Activated T-cell treated with anti-CD3 and anti-CD28 coated beads for 48 hours (primary cell): ENCODE measurements at places on chromosomes 5 and 9.

DNA sequence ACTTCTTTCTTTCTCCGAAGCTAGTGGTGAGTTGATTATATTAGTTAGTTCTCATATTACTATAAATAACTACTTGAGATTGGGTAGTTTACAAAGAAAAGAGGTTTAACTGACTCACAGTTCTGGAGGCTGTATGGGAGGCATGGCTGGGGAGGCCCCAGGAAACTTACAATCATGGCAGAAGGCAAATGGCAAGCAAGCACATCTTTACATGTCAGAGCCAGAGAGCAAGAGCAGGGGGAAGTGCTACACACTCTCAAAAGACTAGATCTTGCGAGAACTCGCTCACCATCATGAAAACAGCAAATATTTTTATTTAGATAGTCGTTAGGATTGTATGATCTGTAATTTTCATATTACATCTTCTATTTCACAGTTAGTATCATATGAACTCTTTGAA is 711.2 kb downstream of the PTPRD start:
- no peak for DNase-seq

- DNase-seq = no peak
Measured at GRCh38 chr5:180376511-180376910, 23.4 kb upstream of the GFPT2 start.

- no peak for DNase-seq
Measured at GRCh38 chr9:121172726-121173487, 28.8 kb downstream of the RAB14 start.

GRCh38 chr5:177402271-177403043 is 2.0 kb upstream of the PFN3 start:
- DNase-seq = peak; percentile 63

DNA sequence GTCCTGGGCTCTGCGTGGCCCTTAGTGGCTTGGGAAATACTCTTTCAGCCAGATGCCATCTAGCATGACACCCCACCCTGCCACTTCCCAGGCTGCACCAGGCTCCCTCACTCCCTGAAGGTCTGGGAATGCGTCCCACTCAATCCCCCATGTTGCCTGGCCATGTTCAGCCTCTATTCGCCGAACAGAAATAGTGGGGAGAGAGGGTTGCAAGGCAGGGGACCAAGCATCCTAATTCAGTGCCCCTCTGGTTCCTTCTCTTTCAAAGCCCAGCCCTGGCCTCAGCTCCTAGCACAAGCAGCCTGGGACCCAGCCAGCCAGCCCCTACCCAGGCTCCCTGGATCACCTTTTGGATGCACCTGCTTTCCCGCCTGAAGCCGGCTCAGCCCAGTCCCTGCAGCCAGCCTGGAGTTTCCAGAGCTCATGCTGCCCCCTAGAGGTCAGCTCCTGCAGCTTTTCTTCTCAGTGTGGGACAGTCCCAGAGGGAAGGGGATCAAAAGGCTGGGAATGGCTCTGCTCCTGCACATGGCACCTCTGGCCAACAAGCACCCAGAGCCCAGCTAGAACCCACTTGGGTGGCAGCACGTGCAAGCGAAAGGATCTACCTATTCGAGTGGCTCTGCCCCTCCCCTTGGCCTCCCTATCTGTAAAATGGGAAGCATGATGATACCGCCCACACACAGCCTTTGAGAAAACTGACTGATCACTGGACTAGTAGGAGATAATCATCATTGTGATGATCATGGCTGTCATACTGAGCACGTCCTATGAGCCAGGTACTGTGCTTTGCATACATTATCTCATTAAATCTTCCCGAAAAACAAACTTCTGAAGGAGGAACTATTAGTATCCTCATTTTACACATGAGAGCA is 48.7 kb upstream of the C5orf58 start:
- DNase-seq = peak; percentile 45

- no peak for DNase-seq
Measured at GRCh38 chr5:100634937-100635534, 99.9 kb downstream of the FAM174A start.

GRCh38 chr5:150052956-150053712 is 33.2 kb downstream of the CSF1R start:
- DNase-seq = no peak

DNA sequence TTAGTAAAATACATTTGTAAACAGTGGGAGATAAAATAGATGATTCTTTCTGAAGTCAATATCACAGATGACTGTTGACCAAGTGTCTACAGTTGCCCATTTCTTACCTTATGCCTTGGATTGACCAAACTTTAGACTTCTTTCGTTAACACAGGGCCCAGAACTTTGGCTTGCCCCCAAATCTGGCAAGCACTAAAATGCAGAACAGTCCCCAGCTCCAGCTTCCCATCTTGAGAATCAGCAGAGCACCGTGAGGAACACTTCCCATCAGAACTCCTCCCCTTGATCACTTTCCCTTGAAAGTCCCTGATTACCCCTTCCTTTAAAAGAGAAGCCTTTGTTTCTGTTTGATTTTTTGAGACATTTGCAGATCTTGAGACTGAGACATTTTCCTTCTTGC is 1039.9 kb downstream of the TLE1 start:
- DNase-seq = no peak

DNA sequence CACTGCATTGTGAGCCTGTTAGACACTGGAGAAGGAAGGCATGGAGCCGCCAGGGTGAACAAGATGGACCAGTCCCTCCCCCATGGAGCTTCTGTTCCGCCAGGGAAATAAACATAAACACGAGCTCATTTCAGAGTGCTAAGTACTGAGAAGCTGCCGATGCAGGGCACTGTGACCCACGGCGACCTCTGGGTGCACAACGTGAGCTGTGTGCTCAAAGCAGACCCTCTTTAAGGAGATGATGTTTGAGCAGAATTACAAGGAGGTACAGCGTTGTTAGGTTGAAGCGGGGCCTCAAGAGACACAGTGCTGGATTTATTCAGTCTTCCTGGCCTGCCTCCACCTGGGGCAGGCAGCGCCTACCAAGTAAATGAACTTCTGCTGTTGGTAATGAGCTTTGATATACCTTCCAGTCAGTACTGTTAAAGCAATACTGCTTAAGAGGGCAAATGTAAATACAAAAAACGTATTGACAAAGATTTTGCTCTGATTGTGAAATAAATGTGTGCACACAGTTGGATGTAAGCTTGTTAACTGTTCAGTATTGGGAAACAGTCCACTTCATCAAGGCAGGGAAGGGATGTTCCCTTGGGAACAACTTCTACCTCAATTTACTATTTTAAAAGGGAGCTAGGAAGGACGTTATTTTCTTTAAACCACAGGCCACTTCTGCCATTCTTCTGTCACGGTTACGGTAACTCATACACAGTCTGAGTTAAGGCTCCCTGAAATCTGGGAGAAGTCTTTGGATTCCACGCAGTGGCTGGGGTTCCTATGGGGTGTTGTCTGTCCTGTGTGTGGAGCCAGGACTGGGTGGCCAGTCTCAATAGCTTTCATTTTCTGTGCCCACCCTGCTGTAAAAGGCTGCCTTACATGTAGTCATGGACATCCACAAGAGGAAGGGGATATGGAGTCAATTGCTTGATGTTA is 48.9 kb upstream of the DMRT1 start:
- DNase-seq = no peak

DNA sequence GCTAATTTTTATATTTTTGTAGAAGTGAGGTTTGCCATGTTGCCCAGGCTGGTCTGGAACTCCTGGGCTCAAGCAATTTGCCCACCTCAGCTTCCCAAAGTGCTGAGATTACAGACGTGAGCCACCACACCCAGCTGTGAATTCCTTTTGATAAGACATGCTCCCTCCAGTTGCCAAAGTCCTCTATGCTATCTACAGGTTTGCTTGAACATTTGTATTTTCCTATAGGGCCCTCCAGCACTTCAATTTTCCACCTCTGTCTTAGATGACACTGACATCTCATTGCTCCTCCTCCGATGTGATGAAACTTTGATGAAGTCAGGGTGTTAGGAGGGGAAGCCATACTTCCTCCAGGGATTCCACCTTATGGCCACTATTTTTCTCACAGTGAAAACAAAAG is 25.2 kb upstream of the CTSV start:
- DNase-seq = no peak

GRCh38 chr5:121006217-121006616 is 542.1 kb downstream of the PRR16 start:
- no peak for DNase-seq

DNA sequence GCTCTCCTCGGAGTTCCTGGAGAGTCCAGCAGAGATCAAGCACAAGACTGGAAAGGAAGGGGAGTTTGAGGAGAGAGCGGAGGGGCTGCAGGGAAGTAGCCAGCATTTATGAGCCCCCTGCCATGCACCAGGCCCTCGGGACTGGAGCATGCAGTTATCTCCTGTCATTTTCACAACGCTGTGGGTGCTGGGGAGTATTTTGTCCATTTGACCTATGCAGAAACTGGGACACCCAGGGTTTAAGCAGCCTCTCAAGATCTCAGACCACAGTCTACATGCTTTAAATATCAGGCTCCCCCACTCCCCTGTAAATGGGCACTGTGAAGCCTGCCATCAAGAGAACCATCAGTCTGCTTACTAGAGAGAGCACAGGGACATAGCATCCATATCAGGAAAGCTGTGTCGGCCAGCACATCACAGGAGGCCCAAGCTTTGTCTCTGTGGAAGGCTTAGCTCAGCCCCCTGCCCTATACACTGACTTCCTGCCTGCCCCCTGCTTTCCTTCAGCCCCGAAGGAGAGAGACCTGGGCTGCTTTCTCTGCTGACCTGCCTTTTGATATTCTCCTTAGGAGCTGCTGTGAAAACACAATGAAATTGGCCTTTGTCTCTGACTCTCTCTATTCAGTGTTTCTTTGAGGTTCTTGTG is 7.3 kb downstream of the FOXI1 start:
- no peak for DNase-seq

DNA sequence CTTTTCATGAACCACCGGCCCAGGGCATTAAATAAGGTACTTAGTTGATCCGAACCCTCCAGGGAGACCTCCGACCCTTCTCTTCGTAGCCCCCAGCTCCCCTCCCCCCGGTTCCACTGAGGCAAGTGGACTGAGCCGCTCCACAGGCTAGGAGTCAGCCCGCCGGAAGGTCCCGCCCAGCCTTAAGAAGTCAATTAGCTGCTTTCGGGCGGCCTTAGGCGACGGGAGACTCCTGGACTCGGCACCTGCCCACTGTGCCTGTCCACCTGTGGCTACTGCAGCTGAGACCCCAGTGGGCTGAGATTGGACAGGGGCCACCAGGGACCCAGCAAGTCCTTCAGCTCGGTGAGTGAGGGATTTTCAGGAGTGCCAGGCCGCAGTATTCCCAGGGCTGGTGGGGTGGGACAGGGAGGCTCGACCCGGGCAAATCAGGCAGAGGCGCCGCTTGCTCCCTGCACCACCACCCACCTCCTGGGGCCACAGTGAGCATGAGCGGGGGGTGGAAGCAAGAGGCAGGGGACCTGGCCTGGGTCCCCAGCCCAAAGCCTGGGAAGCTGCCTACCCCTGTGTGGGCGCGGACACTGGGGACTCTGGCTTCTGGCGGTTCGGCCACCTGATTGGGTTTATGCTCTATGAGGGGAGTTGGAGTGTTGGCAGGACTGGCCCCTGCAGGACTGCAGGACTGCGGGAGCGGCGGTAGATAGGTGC is 39.6 kb upstream of the SPATA31E1 start:
- no peak for DNase-seq

DNA sequence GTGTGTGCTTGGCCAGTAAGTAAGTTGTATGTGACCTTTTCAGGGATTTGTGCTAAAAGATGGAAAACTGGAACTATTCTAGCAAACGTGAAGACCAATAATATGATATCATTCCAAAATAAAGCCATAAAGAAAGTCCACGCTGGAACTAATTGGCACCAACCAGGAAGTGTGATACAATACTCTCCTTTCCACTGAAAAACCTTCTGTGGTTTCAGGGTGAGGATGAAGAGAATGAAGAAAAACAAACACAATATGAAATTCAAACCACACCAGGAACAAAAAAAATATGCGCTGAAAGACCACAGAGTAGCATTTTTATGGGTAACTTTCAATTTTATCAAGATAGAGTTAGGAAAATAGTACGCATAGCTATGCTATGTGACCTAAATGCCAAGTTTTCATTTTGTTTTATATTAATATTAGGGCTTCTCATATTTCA is 105.8 kb downstream of the EFNA5 start:
- no peak for DNase-seq

DNA sequence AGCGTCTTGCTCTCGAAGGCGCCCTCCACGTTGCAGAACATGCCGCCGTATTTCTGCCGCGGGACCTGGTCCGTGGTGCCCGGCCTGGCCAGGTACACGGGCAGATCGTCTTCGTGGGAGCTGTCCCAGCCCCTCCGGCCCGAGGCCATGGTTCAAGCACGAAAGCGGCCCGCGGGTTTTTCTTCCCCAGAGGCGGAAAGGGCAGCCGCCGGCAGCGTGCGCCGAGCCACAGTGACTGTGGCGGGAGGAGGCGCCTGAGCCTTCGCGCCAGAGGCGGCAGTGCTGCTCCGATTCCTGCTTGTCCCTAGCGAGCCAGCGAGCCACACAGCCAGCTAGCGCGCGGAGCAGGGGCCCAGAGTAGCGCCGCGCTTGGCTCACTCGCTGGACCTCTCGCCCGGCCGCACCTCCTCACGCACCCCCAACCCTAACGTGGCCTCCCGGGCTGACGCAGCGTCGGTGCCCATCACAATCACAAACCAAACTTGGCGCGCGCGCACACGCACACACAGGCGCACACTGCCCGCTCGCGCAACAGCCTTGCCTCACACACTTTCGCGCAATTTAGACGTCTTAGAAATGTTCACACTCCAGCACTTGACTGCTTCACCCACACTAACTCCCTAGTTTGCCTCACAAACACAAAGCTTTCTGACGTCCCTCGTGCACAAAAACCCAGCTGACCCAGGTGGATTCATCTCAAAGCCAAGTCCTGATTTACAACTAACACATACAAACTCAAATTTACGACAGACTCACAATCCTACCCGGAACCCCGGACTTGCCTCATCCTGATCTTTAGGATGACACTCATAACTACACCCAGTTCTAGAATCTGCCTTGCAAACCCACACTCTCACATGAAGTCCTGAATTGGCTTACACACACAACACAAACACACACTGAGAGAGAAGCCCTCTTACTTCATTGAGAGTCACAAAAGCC is at the start of gene DPYSL3:
DPYSL3 (minus strand) TSS at position 359 of the 942 bp plus-strand sequence; CDS start at position 149, 210 bp downstream.
- peak; percentile 1 for DNase-seq

DNA sequence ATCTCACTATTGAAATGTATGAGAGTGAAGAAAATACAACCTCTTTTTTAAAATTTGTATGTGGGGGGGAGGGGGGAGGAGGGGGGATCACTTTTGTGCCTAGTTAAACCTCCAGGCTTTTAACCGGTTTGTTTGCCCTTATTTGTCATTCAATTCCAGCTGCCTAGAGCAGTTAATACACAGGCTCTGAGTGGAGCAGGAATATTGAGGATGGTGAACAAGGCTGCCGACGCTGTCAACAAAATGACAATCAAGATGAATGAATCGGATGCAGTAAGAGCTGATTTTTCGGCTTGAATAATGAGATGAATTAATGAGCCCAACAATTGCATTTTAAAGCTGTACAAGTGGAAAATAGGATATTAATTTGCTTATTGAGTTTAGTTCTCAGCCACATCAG is 28.7 kb upstream of the SNX24 start:
- DNase-seq = no peak

- no peak for DNase-seq
Measured at GRCh38 chr9:110048976-110049698, 158.8 kb downstream of the C9orf152 start.

GRCh38 chr5:109982966-109983534 is 293.3 kb downstream of the MAN2A1 start:
- DNase-seq = no peak

GRCh38 chr9:86655147-86655546 is 292.2 kb downstream of the GAS1 start:
- no peak for DNase-seq

- DNase-seq = no peak
Measured at GRCh38 chr9:88300556-88300955, 87.7 kb upstream of the SPIN1 start.
